ENCODE measurements at places on chromosomes 13 and 19. TPM values are rescaled to one million over a fixed set of nuclear protein-coding genes. Genes with fewer than 3 reads are reported as not detected.

DNA sequence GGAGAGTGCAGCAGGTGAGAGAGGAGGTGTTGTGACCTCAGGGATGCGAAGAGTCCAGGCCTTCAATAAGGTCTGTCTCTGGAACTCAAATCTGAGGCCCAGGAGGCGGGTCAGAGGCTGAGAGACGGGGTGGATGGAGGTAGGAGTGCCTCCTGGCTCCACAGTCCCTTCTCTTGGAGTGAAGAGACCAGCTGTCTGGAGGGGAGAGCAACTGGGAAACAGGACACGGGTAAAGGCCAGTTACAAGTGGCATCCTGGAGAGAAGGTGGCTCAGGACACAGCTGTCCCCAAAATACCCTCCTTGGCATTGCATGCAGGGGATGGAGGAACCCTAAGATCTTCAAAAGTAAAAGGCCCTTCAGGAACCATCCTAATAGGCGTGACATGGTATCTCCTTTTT lies 19.2 kb downstream of the PDE4A start:
- DNase-seq, result no peak

- no peak for DNase-seq
Measured at GRCh38 chr19:3357992-3358688, 8.2 kb upstream of the NFIC start.

Gene MTUS2
- 1.0 TPM for total RNA-seq

Gene GNA15
- total RNA-seq, result 16.2 TPM

DNA sequence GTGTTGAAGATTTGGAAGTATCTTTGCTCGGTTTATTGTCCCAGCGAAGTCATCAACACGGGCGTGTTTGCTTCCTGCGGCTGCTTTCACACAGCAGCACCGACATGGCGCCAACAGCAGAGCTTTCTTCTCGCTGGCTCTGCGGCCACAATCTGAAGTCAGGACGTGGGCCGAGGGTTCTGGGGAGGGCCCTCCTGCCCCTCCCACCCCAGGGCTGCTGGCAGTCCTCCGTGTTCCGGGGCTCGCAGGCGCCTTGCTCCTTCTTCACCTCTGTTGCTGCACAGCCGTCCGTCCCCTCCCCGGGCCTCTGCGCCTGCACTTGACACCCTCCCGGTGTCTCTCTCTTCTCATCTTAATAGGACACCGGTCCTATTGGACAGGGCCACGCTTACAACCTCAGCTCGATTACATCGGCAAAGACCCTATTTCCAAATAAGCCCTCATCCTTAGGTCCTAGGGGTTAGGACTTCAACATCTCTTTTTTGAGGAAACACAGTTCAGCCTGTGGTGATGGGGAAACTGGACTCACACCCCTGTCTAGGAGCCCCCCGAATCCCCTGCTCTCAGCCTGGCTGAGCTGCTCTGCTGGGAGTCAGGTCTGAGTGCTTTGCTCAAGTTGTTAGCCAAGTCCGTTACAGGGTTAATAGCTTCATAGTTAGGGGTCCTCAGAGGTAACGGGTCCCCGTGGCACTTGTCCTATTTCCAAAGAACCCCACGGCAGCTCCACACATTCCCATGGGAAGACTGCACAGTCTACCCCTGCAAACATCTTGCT lies 2.7 kb upstream of the TEX29 start:
- DNase-seq, result no peak

GRCh38 chr19:30846102-30846501 lies 473.9 kb downstream of the ZNF536 start:
- no peak for DNase-seq

GRCh38 chr19:33066543-33066942 lies 1.9 kb upstream of the RHPN2 start:
- DNase-seq, result no peak

- peak; percentile 91 for DNase-seq
Measured at GRCh38 chr19:55503502-55504251, 15.4 kb downstream of the SSC5D start.

- no peak for DNase-seq
Measured at GRCh38 chr13:46520166-46520565, 32.8 kb upstream of the LRCH1 start.

Gene PRSS57
- total RNA-seq, result not detected

DNA sequence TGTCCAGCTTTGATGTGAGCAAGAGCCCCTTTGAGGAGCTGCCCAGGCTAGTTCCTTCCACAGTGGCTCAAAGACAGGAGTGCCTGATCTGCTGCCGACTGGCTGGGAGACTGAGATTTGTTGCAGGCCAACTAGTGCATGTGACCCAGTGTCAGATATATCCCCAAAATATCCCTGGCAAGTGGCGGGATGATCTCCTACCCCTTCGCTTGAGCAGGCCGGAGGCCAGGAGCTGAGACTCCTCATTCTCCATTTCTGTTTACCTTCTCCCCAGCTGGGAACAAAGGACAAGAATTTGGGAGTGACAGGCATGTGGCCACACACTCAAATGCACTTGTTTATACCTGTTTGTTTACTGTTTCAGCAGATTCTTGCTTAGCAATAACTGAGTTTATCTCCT lies 37.1 kb upstream of the XPO4 start:
- no peak for DNase-seq

- peak; percentile 50 for DNase-seq
Measured at GRCh38 chr13:112657850-112658445, 31.9 kb upstream of the ATP11A start.

DNA sequence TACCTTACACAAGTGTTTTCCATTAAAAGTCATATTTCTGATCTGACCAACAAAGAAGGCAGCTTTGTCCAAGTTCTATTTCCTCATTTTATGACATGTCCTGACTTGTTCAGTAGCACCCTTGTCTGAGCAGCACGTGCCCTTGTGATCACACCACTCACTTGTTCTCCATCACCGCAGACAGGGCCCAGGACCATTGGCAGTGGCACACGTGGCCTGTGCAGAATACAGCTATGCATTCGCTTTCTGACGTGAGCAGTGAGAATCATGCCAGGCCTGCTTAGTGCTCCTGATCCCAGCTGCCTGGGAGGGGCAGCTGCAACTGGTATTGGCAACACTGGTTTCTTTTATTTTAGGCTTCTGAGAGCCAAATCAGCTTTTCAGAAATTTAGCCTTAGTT lies 134.2 kb downstream of the FRY start:
- DNase-seq, result no peak

- no peak for DNase-seq
Measured at GRCh38 chr19:4844348-4845179, 13.1 kb upstream of the TICAM1 start.

Gene FCGBP
- 25.9 TPM for total RNA-seq

Gene CNMD
- total RNA-seq, result 0.29 TPM

DNA sequence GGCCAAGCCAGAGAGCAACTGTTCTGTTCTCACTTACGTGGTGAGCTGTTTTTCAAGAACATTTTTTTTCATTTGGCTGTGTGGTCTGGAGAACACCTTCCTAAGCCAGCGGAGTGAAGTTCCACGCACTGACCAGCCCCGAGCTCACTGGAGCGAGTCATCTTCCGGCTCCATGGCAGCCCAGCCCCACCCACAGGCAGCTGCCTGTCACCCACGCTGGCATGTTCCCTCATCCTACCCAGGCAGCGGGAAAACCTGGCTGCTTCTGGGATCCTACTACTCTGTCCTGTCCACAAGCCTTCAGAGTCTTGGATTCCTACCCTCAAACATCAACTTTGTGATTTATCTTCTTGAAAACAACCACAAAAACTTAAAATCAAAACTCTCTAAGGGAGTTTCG lies 76.2 kb downstream of the GGACT start:
- no peak for DNase-seq

DNA sequence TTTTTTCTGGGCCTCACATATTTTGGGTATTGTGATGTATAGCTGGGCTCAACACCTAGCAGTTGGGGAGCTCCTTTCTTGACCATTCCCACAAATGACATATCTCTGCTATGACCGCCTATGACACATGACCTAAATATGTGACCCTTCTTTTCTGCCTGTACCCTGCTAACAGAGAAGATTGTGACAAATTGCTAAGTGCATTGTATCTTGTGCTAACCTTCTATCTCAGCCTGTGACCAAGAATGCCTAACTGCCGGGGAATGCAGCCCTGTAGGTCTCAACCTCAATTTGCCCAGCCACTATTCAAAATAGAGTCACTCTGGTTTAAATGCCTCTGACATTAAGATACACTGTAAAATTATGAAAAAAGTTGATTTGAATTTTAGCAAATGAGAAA lies 6.8 kb upstream of the ZNF429 start:
- DNase-seq, result no peak

- DNase-seq, result no peak
Measured at GRCh38 chr13:28355046-28355821, 139.7 kb downstream of the FLT1 start.

All from breast epithelium (tissue), 4 donors.